ENCODE measurements at places on chromosomes 7 and 10.

DNA sequence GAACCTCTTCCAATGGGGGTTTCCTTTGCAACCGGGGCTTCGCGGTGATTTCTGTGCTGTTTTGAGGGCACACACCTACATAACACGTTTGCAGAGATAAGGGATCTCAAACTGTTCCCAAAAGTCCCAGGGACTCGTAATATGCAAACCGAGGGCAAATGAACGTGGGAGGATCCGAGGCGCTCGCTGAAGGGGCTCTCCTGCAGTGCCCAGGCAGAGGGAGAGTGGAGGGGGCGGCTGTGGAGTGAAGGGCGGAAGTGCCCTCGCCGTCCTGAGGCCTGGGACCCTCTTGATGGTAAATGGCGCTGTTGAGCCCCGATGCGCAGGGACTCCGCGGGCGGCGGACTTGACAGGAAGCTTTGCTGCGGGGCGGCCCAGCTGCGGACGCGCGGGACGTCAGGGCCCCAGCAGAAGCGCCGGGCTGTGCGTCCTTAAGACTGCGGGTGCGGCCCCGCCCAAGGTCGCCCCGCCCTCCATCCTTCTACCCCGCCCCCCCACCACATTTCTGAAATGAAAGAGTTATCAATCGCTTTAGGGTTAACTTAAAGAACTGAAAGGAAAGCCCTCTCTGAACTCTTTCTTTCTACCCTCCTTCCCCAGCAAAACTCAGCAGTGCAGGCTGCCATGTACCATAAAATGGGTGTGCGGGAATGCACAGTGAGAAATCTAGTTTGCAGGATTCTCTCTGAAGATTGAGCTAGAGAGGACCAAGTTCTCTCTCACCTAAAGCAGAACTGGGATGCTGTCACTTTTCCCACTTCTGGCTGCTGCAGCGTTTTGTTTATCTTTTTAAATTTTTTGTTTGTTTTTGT, 151.8 kb upstream of the YAE1 start:
- no peak for DNase-seq

- no peak for DNase-seq
Observed at GRCh38 chr7:142319970-142320369, 62.1 kb upstream of the PRSS58 start.

DNA sequence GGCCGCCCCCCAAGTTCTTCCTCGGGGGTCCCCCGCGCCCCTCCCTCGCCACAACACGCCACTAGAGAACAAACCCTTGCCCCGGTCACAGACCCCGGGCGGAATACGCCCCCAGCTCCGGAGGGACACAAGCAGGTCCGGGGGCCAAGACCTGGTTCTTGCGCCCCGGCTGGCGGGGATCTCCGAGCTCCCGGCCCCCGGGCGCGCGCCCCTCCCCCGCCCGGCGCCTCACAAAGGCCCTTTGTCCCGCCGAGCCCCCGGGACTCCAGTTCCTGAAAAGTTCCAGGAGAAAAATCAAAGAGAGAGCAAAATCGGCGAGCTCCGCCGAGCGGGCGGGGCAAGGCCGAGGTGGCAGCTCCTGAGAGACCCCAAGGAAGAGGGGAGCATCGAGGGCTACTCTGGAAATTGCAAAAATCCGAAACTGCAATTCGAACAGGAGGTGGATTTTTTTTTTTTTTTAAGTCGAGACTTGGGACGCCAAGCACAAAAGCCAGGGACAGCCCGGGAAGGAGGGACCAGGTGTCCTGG, 4.0 kb downstream of the TNRC18 start:
- DNase-seq = no peak

DNA sequence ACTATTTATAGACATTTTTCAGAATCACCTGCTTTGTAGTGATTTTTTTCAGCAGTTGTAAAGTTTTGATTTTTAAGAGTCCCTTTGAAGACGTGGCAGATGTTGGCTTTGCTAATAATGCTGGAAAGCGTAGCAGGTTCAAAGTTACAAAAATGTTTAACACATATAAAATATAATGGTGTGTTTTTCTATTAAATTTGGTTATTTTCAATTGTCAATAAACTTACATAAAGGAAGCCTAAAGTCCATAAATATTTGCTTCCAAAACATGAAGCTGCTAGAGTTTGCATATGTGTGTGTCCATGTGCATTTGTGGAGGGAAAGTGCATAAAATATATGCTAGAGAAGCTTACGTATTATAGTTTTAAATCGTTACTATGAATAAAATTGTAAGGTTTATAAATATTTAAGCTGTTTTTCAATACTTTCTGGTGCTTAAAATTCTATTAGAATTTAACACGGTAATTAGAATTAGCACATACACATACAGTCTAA, 3.7 kb downstream of the MEOX2 start:
- DNase-seq = no peak

DNA sequence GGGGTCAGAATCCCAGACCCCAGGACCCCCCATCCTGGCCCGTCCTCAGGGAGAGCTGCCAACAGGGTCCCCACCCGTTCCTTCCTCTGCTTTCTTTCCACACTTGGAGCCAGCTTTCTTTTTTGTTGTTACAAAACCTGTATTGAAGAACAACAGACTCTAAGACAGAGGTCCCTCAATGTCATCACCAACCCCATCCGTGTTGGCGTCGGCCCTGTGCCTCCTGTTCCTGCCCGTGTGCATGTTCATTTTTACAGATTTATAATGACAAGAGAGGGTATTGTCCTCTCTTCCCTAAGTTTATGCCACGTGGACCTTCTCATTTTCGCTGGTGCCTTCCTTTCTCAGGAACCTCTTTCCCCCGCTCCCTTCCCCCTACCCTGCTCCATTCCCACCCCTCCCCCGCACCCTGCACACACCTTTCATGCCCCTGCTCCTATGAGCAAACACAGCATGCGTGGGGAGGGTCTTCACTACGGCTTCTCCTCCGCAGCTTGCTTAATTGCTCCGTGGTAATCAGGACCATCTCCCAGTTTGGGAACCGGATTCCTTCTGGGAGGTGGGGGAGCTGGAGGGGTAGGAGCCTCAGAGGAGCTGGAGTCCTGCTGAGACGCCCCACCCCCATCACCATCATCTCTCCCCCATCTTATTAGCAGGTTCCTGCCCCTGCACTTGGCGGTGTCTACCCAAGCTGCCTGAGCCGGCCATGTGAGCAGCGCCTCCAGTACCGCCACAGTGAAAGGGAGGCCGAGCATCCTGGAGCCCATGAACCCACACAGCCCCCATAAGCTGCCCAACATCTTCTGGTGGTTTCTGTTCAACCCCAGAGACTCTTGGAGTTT, 88.0 kb upstream of the INSIG1 start:
- no peak for DNase-seq

GRCh38 chr7:32094516-32094915, 24.3 kb upstream of the PDE1C start:
- no peak for DNase-seq

- no peak for DNase-seq
Observed at GRCh38 chr7:22934473-22935065, 79.4 kb downstream of the HYCC1 start.

GRCh38 chr7:55198634-55199392, 166.3 kb upstream of the LANCL2 start:
- no peak for DNase-seq

DNA sequence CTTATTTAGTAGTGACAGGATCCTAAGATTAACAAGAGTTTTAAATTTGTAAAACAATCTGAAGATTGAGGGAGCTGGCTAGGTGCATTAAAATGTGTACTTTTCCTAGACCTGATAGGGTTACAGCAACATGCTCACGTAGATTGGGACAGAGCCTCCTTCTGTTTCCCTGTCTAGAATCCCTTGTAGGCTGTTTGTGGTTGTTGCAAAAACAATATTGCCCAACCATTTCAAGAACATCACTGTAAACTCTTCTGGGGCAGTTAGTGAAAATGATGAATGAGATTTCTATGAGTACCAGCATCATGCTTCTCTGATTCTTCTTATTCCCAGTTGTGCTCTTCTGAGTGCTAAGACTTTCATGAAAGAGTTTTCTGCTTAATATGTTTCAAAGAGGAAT, 14.7 kb upstream of the CPED1 start:
- DNase-seq = no peak

DNA sequence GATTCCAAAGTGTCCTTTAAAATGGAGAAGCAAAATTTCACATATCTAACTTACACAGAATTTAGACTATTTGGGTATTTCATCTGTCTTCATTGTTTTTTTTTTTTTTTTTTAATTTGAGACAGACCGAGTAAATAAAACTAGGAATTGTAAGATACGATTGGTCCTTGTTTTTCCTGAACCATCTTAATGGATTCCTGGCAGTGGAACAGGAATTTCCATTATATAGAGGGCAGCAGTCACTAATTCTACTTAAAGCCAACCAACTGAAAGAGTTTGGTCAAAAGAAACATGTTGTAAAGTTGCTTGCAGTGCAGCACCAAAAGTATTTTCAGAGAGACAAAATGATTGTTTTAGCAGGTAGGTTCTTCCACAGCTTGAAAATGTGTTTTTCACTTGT, 72.5 kb upstream of the HGF start:
- DNase-seq = no peak
